ENCODE measurements at places on chromosomes 1 and 21. TPM values are rescaled to one million over a fixed set of nuclear protein-coding genes. Genes with fewer than 3 reads are reported as not detected.
A peak's percentile ranks its signal among the peaks of the same experiment; 100 is the strongest.

The HSD3B2 gene
- not detected for total RNA-seq

The ANGPTL3 gene
- total RNA-seq = not detected

The EXO5 gene
- total RNA-seq = 2.0 TPM

The SAMD11 gene
- total RNA-seq = 15.9 TPM

GRCh38 chr1:228475812-228476211 is 11.4 kb upstream of the RNF187 start:
- H3K27ac ChIP-seq = no peak overlapping the region
- H3K27me3 ChIP-seq = no peaks in the 10 kb centered on the region
- DNase-seq = no peak
- H3K4me3 ChIP-seq = no peak overlapping the region
- H3K4me1 ChIP-seq = no peaks in the 10 kb centered on the region

DNA sequence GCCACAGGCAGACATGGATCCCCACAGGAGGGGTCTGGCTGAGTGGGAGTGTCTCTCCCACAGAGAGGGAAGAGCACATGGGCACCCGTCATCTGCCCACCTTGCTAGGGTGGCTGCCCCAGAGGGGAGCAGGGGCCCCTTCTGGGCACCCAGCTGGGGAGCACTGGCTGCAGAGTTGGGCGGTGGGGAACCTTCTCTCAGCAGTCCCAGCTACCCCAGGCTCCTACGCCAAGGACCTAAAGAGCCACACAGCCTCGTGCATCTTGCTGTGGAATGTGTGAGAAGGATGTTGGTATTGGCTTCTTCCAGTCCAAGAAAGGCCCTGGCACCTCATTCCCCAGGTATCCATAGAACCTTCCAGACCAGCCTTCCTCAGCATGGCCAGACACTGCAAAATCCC is 250.6 kb upstream of the VAMP3 start:
- no peak for DNase-seq
- no peak overlapping the region for H3K4me3 ChIP-seq
- no peak overlapping the region for H3K27ac ChIP-seq
- no peaks in the 10 kb centered on the region for H3K27me3 ChIP-seq
- no peaks in the 10 kb centered on the region for H3K36me3 ChIP-seq
- no peaks in the 10 kb centered on the region for H3K4me1 ChIP-seq

DNA sequence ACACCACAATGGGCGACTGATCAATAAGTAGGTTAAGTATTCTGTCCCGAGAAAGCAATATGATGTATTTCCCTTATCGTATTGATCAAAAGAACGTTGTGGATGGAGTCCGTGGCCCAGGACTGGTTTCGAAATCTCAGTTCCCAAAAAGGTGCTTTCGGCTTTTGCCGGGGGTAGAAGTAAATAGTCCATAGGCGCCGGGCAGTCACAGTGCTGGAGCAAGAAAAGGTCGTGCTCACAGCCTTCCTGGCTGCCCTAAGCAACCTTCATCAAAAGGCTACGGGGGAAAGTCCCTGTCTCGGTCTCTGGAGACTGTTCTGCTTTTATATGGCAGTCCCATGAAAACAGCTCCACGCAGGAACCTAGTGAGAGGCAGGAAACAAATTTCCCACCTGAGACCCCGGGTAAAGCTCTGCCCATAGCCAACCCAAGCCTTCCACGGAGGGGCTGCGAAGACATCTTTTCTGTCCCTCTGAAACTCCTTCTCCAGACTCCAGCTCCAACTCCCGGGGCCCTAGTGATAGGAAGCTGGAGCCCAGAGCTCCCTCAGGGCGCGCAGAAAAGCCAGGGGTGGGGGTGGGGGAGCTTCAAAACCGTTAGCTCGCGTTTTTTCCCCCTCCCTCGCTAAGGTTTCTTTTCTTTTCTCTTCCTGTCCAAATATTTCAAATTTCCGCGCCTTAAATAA is 7.0 kb downstream of the CDKN2C start:
- H3K4me1 ChIP-seq = no peaks in the 10 kb centered on the region
- H3K27me3 ChIP-seq = no peaks in the 10 kb centered on the region
- H3K4me3 ChIP-seq = peak overlapping the region; percentile 90
- peak overlapping the region; percentile 89 for H3K27ac ChIP-seq

DNA sequence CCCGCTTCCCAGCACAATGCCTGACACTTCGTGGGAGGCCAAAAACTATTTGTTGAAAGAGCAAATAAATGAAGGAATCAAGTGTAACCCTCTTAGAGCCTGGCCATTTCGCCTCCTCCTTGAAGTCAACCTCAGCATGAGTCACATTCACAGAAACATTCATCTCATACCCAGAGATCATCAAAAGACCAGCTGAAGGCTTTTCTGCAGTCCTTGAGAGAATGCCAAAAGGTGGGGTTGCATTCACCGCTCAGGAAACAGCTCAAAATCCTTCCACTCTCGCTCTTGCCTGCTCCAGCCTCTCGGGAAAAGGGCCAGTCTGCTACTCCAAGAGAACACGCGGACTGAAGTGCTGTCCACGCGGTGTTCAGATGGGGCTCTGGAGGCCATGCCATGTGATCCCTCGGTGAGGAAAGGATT is 90.0 kb downstream of the VWA5B1 start:
- H3K4me3 ChIP-seq = no peak overlapping the region
- peaks cover 33% of the 10 kb centered on the region for H3K27me3 ChIP-seq
- H3K4me1 ChIP-seq = no peaks in the 10 kb centered on the region
- no peak for DNase-seq
- H3K36me3 ChIP-seq = no peaks in the 10 kb centered on the region
- no peak overlapping the region for H3K27ac ChIP-seq

- no peak for DNase-seq
- H3K27me3 ChIP-seq = no peaks in the 10 kb centered on the region
- no peak overlapping the region for H3K27ac ChIP-seq
- H3K4me1 ChIP-seq = no peaks in the 10 kb centered on the region
Measured at GRCh38 chr1:228776449-228776848, 41.2 kb downstream of the RHOU start.

DNA sequence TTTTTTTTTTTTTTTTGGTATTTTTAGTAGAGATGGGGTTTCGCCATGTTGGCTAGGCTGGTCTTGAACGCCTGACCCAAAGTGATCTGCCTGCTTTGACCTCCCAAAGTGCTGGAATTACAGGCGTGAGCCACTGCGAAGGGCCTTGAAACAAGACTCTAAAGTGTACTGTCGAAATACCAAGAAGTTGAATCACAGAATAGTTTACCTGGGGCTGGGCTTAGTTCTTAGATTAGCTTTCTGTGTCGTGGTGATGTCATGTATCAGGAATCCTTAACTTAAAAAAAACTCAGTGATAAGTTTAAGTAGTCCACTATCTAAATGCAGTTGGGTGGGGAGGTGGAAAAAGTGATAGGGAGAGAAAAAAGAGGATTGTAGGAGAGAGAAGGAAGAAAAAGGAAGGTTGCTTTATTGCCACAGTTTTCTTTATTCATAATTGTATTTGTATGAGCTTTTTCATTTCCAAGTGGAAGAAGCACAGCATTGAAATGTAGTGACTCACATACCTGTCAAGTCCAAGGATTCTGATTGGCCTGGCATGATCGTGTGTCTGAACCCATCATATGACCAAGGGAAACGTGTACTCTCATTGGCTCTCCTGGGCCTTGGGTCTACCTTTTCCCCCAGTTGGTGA is 13.4 kb downstream of the ITSN1 start:
- no peak for DNase-seq
- H3K4me3 ChIP-seq = no peak overlapping the region
- no peaks in the 10 kb centered on the region for H3K36me3 ChIP-seq
- H3K27me3 ChIP-seq = no peaks in the 10 kb centered on the region
- no peaks in the 10 kb centered on the region for H3K4me1 ChIP-seq

DNA sequence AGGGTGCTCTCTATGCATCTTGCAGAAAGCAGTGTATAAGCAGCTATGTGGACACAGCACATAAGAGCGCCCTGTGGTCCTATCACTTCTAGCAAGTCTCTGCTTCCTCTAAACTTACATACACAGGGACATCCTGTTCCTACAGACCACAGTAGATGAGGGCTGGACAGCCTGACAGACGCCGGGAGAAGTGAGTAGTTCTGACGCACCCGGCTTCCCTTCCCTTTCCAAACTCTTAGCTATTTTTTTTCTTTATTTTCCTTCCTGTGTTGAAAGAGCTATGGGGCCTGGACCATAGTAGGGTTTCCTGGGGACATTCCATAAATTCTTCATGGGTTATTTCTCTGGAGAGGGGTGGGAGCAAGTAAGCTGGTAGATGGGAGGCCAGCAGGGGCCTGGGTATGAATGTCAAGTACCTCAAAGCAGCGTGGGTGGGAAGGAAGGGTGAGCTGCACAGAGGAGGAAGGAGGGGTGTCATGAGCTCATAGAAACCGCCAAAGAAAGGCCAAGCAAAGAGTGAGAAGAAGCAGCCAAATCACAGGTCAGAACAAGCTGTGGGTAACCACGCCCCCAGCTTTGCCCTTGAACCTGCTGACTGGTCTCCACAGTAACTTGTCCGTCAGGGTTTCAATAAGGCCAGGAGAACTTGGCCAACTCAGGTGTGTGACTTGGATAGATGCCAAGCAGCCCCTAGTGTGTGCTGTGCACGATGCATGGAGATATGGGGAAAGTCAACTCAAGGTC is 36.6 kb downstream of the PLXNA2 start:
- H3K4me1 ChIP-seq = peaks cover 31% of the 10 kb centered on the region
- no peak overlapping the region for H3K4me3 ChIP-seq
- H3K36me3 ChIP-seq = no peaks in the 10 kb centered on the region
- no peak for DNase-seq

GRCh38 chr21:36470294-36470693 is 9.6 kb downstream of the CLDN14 start:
- no peak overlapping the region for H3K27ac ChIP-seq
- no peaks in the 10 kb centered on the region for H3K4me1 ChIP-seq
- DNase-seq = no peak
- H3K36me3 ChIP-seq = no peaks in the 10 kb centered on the region
- no peaks in the 10 kb centered on the region for H3K27me3 ChIP-seq

DNA sequence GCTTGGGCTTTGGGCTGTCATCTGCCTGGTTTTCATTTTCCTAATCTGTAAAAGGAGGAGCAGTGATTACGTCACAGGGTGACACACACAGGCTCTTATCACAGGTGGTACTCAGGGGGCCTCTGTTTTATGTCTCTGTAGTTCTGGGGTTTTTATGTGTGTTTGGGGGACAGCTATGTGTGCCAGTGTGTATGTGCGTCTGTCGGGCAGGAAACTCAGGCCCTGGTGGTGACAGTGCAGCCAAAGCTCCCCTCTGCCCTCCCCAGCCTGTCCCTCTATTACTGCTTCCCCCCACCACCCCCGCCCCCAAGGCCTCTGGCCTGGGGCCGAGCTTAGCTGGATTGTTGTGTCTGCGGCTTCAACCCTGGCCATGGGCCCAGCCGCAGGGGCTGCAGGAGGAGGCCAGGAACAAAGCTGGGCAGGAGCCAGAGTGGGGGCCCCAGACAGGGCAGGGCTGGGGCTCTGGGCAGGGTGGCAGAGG is 13.3 kb downstream of the MFAP2 start:
- no peaks in the 10 kb centered on the region for H3K27me3 ChIP-seq
- H3K4me1 ChIP-seq = no peaks in the 10 kb centered on the region
- no peak overlapping the region for H3K27ac ChIP-seq
- no peak for DNase-seq
- H3K4me3 ChIP-seq = no peak overlapping the region

- H3K27ac ChIP-seq = no peak overlapping the region
- no peak for DNase-seq
- no peaks in the 10 kb centered on the region for H3K4me1 ChIP-seq
- no peaks in the 10 kb centered on the region for H3K27me3 ChIP-seq
- no peak overlapping the region for H3K4me3 ChIP-seq
Measured at GRCh38 chr21:25987531-25987930, 183.0 kb downstream of the APP start.
